ENCODE measurements at places on chromosomes 6 and 20.

GRCh38 chr6:41757931-41758640 lies 10.9 kb upstream of the PGC start:
- no peak for DNase-seq

GRCh38 chr6:149627672-149628071 lies 20.8 kb downstream of the KATNA1 start:
- DNase-seq, result no peak

- DNase-seq, result no peak
Measured at GRCh38 chr6:53492860-53493634, 51.9 kb downstream of the GCLC start.

GRCh38 chr20:51700809-51701285 lies 67.3 kb downstream of the ATP9A start:
- DNase-seq, result peak; percentile 19

- DNase-seq, result no peak
Measured at GRCh38 chr6:151289399-151290007, 49.7 kb downstream of the AKAP12 start.

DNA sequence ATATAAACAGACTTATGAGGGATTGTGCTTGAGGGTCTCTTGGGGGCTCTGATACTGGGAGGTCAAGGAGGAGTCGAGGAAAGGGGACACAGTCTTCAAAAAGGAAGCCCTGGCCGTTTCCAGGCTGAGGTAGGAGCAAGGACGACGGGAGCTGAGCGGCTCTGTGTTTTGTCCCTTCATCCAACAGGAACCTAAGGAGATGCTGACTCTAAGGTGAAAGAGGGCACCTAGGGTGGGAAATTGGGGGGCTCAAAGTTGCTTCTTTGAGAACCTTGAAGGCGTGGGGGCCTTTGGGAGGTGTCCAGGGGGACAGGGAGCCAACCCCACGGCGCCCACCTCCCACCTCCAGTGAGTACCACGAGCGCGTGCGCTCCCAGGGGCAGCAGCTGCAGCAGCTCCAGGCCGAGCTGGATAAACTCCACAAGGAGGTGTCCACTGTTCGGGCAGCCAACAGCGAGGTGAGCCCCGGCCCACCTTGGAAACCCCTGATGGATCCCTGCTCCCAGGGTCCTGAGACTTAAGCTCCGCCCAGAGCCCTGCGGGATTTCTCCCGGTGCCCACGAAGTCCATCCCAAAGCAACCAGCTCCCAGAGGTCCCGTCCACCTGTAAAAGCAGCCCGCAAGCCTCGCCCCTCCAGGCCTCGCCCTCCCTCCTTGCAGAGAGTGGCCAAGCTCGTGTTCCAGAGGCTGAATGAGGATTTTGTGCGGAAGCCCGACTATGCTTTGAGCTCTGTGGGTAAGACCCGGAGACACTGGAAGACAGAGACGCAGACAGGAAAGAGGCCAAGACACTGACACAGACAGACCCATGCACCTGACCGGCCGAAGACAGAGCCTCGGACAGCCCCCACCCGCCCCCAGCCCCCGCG lies 2.9 kb downstream of the SPAG4 start:
- DNase-seq, result no peak

- no peak for DNase-seq
Measured at GRCh38 chr6:143971482-143972205, 36.4 kb downstream of the PLAGL1 start.

GRCh38 chr6:124970763-124971162 lies 8.5 kb downstream of the RNF217 start:
- no peak for DNase-seq

Measured in CD4-positive, alpha-beta T cell treated with Interleukin-15 for 1 hour (primary cell).